CD8-positive, alpha-beta memory T cell (primary cell): ENCODE measurements at places on chromosomes 13 and 19. TPM values are rescaled to one million over a fixed set of nuclear protein-coding genes. Genes with fewer than 3 reads are reported as not detected.

- H3K27ac ChIP-seq: no peak overlapping the region
- H3K36me3 ChIP-seq: no peaks in the 10 kb centered on the region
- no peaks in the 10 kb centered on the region for H3K27me3 ChIP-seq
- no peak for DNase-seq
Measured at GRCh38 chr19:39156326-39157230, 31.0 kb downstream of the PAK4 start.

- H3K27ac ChIP-seq: peak within 1 kb of the TSS; percentile 78
- no peak for DNase-seq
- H3K27me3 ChIP-seq: no peaks in the 10 kb centered on the region
- peak within 1 kb of the TSS; percentile 97 for H3K4me3 ChIP-seq
- H3K36me3 ChIP-seq: peaks cover 19% of the 10 kb centered on the region
- peaks cover 17% of the 10 kb centered on the region for H3K4me1 ChIP-seq
Measured at GRCh38 chr19:34676697-34677385, at the start of gene SCGB2B2. Gene SCGB2B2, minus strand, starts transcription at chr19:34677159. Its CDS starts 82,596 bp downstream, at chr19:34594563.

The SMAD9 gene
- not detected for total RNA-seq

The ZNF569 gene
- total RNA-seq: 8.0 TPM

DNA sequence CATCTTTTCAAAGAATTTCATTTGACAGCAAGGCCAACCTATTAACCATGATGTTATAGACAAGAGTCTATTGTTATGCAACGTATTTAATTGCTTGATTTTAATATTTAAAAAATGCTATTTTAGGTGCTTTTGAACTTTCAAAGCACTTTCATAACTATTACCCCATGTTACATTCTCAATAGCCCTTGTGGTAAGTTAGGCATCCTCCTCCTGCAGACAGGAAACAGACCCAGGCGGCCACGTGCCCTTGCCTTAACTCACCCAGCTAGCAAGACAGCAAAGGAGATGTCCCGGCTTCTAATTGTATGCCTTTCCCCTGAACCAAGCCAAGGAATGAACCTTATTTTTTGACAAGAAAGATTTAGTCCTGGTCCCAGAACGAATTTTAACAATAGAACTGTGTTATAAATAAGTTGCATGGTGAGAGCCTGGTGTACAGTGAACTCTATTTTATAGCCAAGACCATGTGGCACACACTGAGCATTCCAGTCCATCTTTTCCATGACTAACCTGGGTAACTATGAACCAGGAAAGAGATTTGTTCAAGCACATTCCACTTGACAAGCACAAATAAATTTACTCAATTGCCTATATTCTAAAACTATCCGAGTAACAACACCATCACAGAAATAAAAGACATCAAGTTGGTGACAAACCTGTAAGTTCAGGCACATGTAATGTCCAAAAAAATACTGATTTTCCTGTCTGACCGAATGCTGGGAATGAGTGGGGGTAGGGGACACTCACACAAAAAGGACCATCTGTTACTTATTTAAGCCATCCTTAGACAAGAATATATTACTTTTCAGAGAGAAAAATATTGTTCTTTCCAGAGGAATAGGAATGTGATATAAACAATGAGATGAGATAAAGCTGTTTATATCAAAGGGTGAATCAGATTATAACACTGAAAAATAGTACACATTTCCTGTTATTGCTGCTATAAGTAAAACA lies 163.0 kb downstream of the EFNB2 start:
- H3K27me3 ChIP-seq: no peaks in the 10 kb centered on the region
- no peak for DNase-seq
- H3K36me3 ChIP-seq: no peaks in the 10 kb centered on the region
- H3K4me1 ChIP-seq: no peaks in the 10 kb centered on the region
- H3K27ac ChIP-seq: no peak overlapping the region

- H3K36me3 ChIP-seq: no peaks in the 10 kb centered on the region
- H3K4me3 ChIP-seq: no peak overlapping the region
- no peak for DNase-seq
- no peak overlapping the region for H3K27ac ChIP-seq
- no peaks in the 10 kb centered on the region for H3K27me3 ChIP-seq
Measured at GRCh38 chr19:30719189-30719998, 347.2 kb downstream of the ZNF536 start.

- no peak for DNase-seq
- no peaks in the 10 kb centered on the region for H3K27me3 ChIP-seq
- H3K4me3 ChIP-seq: peak overlapping the region; percentile 45
- H3K4me1 ChIP-seq: peaks cover 47% of the 10 kb centered on the region
- H3K27ac ChIP-seq: peak overlapping the region; percentile 65
Measured at GRCh38 chr19:6738787-6739389, 592 bp upstream of the TRIP10 start.

GRCh38 chr19:19356901-19357566 lies 36.4 kb downstream of the MAU2 start:
- no peak overlapping the region for H3K4me3 ChIP-seq
- no peaks in the 10 kb centered on the region for H3K27me3 ChIP-seq
- H3K36me3 ChIP-seq: peaks cover 26% of the 10 kb centered on the region
- H3K27ac ChIP-seq: no peak overlapping the region
- peaks cover 15% of the 10 kb centered on the region for H3K4me1 ChIP-seq

GRCh38 chr13:86846501-86846900 lies 824.7 kb upstream of the SLITRK5 start:
- no peak overlapping the region for H3K27ac ChIP-seq
- no peak for DNase-seq
- H3K27me3 ChIP-seq: no peaks in the 10 kb centered on the region
- no peak overlapping the region for H3K4me3 ChIP-seq
- H3K4me1 ChIP-seq: no peaks in the 10 kb centered on the region
- H3K36me3 ChIP-seq: no peaks in the 10 kb centered on the region

- peaks cover 7% of the 10 kb centered on the region for H3K27me3 ChIP-seq
- no peak overlapping the region for H3K4me3 ChIP-seq
- H3K4me1 ChIP-seq: peaks cover 3% of the 10 kb centered on the region
- no peaks in the 10 kb centered on the region for H3K36me3 ChIP-seq
- no peak overlapping the region for H3K27ac ChIP-seq
Measured at GRCh38 chr13:27822873-27823311, 30.6 kb downstream of the GSX1 start.

The ERVV-1 gene
- total RNA-seq: not detected

DNA sequence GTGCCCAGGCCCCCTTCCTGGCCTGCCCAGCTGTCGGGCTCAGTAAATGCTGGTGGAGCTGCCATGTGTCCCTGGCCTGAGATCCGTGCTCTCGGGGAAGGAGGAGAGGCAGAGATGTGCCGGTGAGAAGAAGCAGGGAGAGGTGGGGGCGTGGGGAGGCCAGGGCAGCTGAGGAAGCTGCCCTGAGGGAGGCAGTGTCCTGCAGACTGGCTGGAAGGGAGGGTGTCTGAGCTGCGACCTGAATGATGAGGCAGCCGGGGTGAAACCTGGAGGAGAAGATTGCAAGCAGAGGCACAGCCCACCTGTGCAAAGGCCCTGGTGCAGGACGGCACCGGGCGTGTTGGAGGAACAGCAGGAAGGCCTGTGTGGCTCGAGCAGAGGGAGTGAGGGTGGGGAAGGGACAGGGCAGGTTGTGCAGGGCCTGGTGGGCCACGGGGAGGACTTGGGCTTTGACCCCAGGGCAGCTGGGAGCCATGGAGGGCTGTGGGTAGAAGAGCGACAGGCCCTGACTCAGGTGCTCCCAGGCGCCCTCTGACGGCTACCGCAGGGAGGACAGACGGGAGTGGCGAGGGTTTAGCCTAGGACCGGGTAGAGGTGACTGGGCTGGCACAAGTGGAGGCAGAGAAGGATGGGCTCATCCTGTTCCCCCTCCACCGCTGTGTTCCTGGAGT lies 14.0 kb upstream of the CELF5 start:
- DNase-seq: peak; percentile 49
- H3K4me3 ChIP-seq: no peak overlapping the region
- no peaks in the 10 kb centered on the region for H3K4me1 ChIP-seq
- H3K27ac ChIP-seq: no peak overlapping the region
- H3K36me3 ChIP-seq: no peaks in the 10 kb centered on the region
- no peaks in the 10 kb centered on the region for H3K27me3 ChIP-seq

GRCh38 chr13:62357887-62358645 lies 942.4 kb upstream of the PCDH20 start:
- H3K4me1 ChIP-seq: no peaks in the 10 kb centered on the region
- no peaks in the 10 kb centered on the region for H3K36me3 ChIP-seq
- no peak overlapping the region for H3K4me3 ChIP-seq

The MISP gene
- not detected for total RNA-seq

DNA sequence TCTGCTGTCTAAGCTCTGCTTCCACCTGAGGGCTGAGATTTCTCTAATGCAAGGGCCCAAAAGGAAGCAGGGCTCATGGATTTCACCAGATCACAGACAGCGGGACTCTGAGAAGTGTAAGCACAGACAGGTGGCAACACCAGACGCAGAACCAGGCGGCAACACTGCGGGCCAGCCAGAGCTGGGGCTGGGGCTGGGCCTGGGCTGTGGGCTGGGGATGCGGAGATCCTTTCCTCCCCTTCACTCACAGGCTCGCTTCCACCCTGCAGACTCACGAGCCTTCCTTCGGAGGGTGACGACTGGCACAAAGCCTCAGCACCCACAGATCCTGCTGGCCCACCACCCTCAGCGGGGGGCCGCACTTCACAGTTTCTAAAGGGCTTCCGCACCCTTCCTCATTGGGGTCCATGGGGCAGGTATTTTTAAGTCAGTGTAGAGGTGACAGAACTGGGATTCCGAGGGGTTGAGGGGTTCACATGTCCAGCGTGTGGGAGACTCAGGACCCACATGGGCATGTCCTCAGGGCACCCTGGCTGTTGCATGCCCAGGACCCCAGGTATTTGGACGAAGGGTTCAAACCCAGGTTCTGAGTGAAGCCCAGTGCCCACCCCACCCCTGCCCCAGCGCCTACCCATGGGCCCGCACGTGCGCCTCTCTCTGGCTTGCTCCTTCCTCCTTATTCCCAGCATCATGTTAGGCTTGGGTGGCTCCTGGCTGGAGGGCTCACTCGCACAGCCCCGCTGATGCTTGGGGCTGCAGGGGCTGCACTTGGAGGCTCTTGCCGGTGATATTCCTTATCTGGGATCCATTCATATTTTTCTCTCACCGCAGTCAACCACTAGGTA lies 137.3 kb upstream of the GPR12 start:
- no peaks in the 10 kb centered on the region for H3K4me1 ChIP-seq
- H3K27me3 ChIP-seq: no peaks in the 10 kb centered on the region
- H3K27ac ChIP-seq: no peak overlapping the region
- DNase-seq: no peak

- no peaks in the 10 kb centered on the region for H3K36me3 ChIP-seq
- peaks cover 20% of the 10 kb centered on the region for H3K4me1 ChIP-seq
- no peaks in the 10 kb centered on the region for H3K27me3 ChIP-seq
- DNase-seq: no peak
- H3K4me3 ChIP-seq: peak overlapping the region; percentile 60
- peak overlapping the region; percentile 97 for H3K27ac ChIP-seq
Measured at GRCh38 chr19:53865523-53865917, 2.2 kb upstream of the MYADM start.

DNA sequence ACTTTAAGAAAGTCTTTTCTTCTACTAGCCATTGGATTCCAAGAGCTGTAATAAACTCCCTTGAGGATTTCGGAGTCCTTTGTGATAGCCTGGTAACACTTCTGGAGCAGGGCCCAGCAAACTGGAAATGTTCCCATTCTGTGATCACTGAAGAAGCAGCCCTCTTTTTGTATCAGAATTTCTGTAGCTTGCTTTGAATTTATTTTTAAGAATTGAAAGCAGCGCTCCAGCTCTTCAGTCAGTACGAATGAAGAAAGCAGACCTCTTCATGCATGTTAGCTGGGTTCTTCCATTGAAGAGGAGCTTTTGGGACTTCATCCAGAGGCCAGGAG lies 141.5 kb downstream of the AKAP11 start:
- no peak overlapping the region for H3K4me3 ChIP-seq
- H3K27ac ChIP-seq: no peak overlapping the region
- no peaks in the 10 kb centered on the region for H3K27me3 ChIP-seq
- H3K36me3 ChIP-seq: no peaks in the 10 kb centered on the region

The LGALS14 gene
- total RNA-seq: not detected

DNA sequence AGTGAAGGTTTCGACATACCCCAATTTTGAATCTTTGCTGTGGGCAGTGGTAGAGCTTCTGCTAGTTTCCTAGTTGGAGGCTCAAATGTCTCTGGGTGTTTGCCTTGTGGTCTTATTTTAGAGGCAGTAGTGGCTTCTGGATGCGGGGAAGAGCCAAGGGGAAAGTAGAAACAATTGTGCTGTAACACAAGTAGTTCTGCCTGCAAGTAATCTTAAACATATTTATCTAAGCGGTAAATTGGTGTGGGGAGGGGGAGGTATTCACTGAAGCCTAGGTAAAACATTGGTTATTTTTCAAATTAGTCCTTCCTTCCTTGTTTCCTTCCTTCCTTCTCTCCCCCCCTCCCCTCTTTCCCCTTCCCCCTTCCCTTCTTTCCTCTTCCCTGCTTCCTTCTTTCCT lies at the start of gene PCDH20:
TSS of gene PCDH20 (minus strand) at position 101 of the 400 bp plus-strand sequence. CDS start 691 bp downstream, outside the sequence.
- no peak within 1 kb of the TSS for H3K27ac ChIP-seq
- H3K36me3 ChIP-seq: no peaks in the 10 kb centered on the region
- H3K4me1 ChIP-seq: no peaks in the 10 kb centered on the region

The CRX gene
- total RNA-seq: not detected

GRCh38 chr13:40996426-40997092 lies 22.6 kb downstream of the ELF1 start:
- DNase-seq: no peak
- no peak overlapping the region for H3K4me3 ChIP-seq
- no peaks in the 10 kb centered on the region for H3K27me3 ChIP-seq
- H3K36me3 ChIP-seq: no peaks in the 10 kb centered on the region
- peaks cover 86% of the 10 kb centered on the region for H3K4me1 ChIP-seq

The LMTK3 gene
- total RNA-seq: 4.7 TPM

- no peaks in the 10 kb centered on the region for H3K27me3 ChIP-seq
- DNase-seq: no peak
- no peaks in the 10 kb centered on the region for H3K4me1 ChIP-seq
- no peaks in the 10 kb centered on the region for H3K36me3 ChIP-seq
- H3K27ac ChIP-seq: no peak overlapping the region
- H3K4me3 ChIP-seq: no peak overlapping the region
Measured at GRCh38 chr13:105127732-105128131, 1407.7 kb downstream of the EFNB2 start.

DNA sequence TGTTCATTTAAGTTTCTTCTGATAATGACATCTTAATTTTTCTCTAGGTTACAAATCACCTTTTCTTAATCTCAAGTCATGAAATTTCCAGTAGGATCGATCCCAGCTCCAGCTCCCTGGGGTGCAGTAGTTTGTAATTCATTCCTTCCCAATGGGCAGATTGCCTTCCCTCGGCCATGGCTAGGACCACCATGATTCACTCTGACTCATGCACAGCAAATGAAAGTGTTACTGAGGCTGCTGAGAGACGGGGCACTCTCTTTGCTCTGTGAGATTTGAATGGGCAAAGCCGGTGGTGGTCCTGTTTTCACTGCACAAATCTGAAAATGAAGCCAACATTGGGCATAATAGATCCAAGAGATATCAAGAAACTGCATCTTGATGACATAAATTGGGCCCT lies 202.8 kb upstream of the IRS2 start:
- no peaks in the 10 kb centered on the region for H3K36me3 ChIP-seq
- no peaks in the 10 kb centered on the region for H3K4me1 ChIP-seq
- H3K27ac ChIP-seq: no peak overlapping the region
- H3K27me3 ChIP-seq: no peaks in the 10 kb centered on the region
- no peak for DNase-seq
